ENCODE measurements at places on chromosomes 3 and 15. TPM values are rescaled to one million over a fixed set of nuclear protein-coding genes. Genes with fewer than 3 reads are reported as not detected.
A peak's percentile ranks its signal among the peaks of the same experiment; 100 is the strongest.

Gene CHRM5
- not detected for polyA plus RNA-seq

Gene EIF4G1
- 46.2 TPM for polyA plus RNA-seq

Gene LMAN1L
- not detected for polyA plus RNA-seq

Gene TIGIT
- polyA plus RNA-seq = 92.8 TPM

Gene FAM43A
- polyA plus RNA-seq = 19.6 TPM

GRCh38 chr15:25947323-25948314 lies 84.5 kb upstream of the ATP10A start:
- no peaks in the 10 kb centered on the region for H3K27me3 ChIP-seq
- H3K27ac ChIP-seq = no peak overlapping the region
- H3K4me3 ChIP-seq = no peak overlapping the region

- no peak for DNase-seq
- H3K27ac ChIP-seq = no peak overlapping the region
- no peaks in the 10 kb centered on the region for H3K4me1 ChIP-seq
- H3K4me3 ChIP-seq = no peak overlapping the region
These were observed 17.9 kb upstream of the EPB42 start for GRCh38 chr15:43238671-43239131.

DNA sequence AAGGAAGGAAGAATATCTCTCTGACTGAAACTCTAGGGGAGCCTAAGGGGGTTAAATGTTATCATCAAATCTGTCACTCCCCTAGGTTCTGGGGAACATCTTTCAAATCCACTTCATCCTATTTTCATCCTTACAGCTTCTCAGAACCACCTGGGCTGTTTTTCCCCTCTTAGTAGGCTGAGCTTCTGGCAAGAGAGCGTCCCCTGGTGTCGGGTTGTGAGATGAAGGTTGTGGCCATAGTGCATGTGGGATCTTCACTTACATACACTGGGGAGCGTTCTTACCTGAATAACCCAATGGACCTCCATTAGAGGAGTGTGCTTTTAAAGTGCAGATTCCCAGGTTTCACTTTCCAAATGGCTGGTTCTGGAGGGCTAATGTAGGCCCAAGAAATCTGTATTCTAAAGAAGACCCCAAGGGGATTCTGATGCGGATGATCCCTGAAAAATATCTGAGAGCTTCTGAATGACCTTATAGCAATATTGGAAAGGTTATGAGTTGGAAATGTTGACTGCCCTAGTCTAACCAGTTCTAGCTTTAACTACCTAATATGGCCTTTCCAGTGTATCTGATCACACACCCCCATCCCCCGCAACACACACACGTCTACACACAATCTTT lies 663.7 kb downstream of the AGBL1 start:
- no peaks in the 10 kb centered on the region for H3K27me3 ChIP-seq
- H3K27ac ChIP-seq = no peak overlapping the region

DNA sequence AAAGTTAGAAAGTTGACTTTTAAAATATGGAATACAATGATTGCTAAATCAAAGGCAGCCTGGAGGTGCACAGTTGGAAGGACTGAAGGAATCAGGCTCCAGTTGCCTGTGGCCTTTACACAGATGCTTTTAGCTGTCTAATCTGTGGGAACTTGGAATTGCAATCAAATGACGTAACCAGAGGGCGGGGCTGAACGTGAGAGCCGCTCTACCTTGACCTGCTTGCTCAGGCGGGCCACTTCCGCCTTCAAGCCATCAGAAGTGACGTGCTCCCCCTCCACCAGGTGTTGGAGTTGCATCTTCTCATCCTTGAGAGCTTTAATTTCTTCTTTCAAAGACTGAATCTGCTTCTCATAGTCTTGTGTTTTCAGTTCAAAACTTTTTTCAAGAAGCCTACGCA lies 37.7 kb upstream of the GNB5 start:
- no peak overlapping the region for H3K4me3 ChIP-seq
- peaks cover 11% of the 10 kb centered on the region for H3K4me1 ChIP-seq
- no peaks in the 10 kb centered on the region for H3K27me3 ChIP-seq
- no peaks in the 10 kb centered on the region for H3K36me3 ChIP-seq
- no peak for DNase-seq

- peaks cover 22% of the 10 kb centered on the region for H3K4me1 ChIP-seq
- no peaks in the 10 kb centered on the region for H3K36me3 ChIP-seq
- H3K27me3 ChIP-seq = no peaks in the 10 kb centered on the region
- DNase-seq = no peak
- peak overlapping the region; percentile 85 for H3K27ac ChIP-seq
- peak overlapping the region; percentile 90 for H3K4me3 ChIP-seq
These were observed 870 bp upstream of the TSEN2 start for GRCh38 chr3:12483410-12483809.

- H3K4me3 ChIP-seq = no peak overlapping the region
- H3K27ac ChIP-seq = no peak overlapping the region
- no peaks in the 10 kb centered on the region for H3K27me3 ChIP-seq
These were observed 189.8 kb downstream of the PLCL2 start for GRCh38 chr3:17074559-17074958.

DNA sequence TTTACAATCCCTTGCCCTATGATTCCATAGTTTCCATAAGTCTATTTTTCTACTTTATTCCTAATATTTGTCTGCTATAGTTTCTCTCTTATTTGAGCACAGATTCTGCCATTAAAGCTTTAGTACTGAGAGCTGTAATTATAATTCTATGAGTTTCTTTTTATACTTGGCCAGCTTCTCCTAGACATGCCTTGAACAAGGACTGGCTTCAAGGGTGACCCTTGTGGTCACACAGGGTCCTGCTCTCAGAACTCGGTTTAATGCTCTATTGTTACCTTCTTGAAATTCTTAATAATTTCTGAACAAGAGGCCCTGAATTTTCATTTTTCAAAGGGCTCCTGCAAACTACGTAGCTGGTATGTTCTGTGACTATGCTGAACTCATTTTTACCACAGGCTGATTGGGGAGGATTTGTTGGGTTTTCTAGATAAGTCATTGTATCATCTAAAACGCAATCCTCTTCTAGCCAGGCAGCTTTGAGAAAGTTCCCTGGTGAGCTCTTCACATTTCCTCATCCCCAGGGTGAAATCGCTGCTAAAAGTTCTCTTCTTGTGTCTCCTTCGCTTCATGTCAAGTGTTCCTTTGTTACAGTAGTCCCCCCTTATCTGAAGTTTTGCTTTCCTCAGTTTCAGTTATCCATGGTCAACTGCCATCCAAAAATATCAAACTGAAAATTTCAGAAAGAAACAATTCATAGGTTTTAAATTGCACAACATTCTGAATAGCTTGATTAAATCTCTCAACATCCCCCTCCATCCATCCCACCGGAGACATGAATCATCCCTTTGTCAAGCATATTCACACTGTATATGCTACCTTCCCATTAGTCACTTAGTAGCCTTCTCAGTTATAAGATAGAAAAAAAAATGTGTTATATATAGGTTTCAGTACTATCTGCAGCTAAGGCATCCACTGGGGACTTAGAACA lies 12.6 kb upstream of the PLCL2 start:
- H3K4me3 ChIP-seq = no peak overlapping the region
- no peak overlapping the region for H3K27ac ChIP-seq
- H3K27me3 ChIP-seq = no peaks in the 10 kb centered on the region
- no peak for DNase-seq
- H3K36me3 ChIP-seq = no peaks in the 10 kb centered on the region
- H3K4me1 ChIP-seq = no peaks in the 10 kb centered on the region
